ENCODE measurements at places on chromosomes 1 and 21.
A peak's percentile ranks its signal among the peaks of the same experiment; 100 is the strongest.

DNA sequence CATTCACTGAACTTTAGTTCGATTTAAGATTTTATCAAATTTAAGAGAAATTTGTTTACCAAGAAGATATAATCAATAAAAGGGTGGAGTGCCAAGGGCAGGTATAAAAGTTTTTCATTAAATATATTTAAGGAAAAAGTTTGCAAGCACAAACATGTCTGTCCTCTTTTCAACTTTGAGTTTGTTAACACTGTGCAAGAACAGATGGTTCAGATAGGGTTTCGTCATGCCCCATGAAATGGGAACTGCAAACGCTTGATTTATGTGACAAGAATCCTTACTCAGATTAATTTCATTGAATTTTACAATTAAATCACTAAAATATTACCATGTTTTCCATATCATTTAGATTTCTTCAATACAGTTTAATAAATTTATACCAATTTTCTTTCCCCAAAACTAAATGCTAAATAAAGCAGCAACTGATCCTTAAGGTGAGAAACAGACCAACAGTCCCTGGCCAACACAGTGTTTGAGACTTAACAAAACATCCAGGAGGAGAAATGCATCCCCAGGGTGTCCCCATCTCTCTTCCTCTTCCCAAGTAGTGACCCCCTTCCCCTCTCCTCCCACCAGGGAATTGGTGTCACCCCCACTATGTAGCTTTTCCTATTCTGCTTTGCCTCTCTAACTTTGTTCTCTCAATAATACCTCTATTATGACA, 292.9 kb downstream of the LTN1 start:
- peak; percentile 15 for DNase-seq

- peak; percentile 15 for DNase-seq
Measured at GRCh38 chr1:213127074-213127473, 76.0 kb downstream of the RPS6KC1 start.

DNA sequence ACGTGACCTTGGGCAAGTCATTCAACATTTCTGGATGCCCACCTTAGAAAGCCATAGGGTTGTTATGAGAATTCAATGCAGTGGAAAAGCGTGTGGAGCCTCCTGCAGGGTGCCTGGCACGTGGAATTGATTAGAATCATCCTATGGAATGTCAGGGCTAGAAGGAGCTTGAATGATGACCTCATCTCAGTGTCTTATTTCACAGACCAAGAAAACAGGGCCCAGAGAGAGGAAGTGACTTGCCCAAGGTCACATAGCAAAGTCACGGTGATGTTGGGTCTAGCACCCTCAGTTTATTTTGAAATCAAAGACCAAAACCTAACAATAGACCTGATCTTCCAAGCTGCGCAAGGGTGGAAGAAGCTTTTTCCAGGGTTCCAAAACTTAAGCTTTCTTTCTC, 6.0 kb downstream of the TRABD2B start:
- peak; percentile 38 for DNase-seq

- DNase-seq: no peak
Measured at GRCh38 chr1:11132563-11133293, 33.1 kb upstream of the EXOSC10 start.

GRCh38 chr1:167984886-167985489, 48.1 kb upstream of the MPC2 start:
- no peak for DNase-seq

GRCh38 chr1:116571215-116571919, 541 bp upstream of the CD58 start:
- DNase-seq: no peak

DNA sequence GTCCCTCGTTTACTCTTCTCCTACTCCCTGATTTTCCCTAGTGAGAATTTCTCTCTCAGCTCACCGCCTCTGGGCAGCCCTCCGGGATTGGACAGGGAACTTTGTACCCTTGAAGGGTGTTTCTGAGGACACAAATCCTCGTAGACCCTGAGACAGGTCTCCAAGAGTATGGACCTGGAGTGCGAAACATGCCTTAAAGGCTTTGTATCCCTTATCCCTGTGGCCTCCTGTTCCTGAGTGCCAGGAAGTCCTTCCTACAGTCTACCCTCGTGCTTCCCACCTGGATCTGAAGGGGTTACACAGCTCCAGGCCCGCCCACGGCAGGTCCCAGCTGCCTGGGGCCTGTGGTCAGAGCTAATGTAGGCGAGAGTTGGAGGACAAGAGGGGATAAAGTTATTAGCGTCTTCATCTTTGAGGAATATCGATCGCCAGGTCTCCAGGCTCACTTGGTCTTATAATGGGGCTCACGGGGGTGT, 7.6 kb upstream of the PEAR1 start:
- DNase-seq: no peak

GRCh38 chr1:1775327-1776226, 2.7 kb downstream of the NADK start:
- no peak for DNase-seq

All from adipocyte (in vitro differentiated cells).